ENCODE measurements at places on chromosomes 3 and 15. TPM values are rescaled to one million over a fixed set of nuclear protein-coding genes. Genes with fewer than 3 reads are reported as not detected.
A peak's percentile ranks its signal among the peaks of the same experiment; 100 is the strongest.

- no peaks in the 10 kb centered on the region for H3K27me3 ChIP-seq
- H3K27ac ChIP-seq = no peak overlapping the region
- no peak overlapping the region for H3K4me3 ChIP-seq
- no peak for DNase-seq
- H3K36me3 ChIP-seq = no peaks in the 10 kb centered on the region
These were observed 105.2 kb upstream of the EPHA3 start for GRCh38 chr3:89002191-89002590.

GRCh38 chr15:74777769-74778598, 3.9 kb upstream of the CSK start:
- H3K36me3 ChIP-seq = no peaks in the 10 kb centered on the region
- no peaks in the 10 kb centered on the region for H3K27me3 ChIP-seq
- peak overlapping the region; percentile 70 for H3K27ac ChIP-seq
- DNase-seq = no peak
- H3K4me3 ChIP-seq = no peak overlapping the region
- H3K4me1 ChIP-seq = no peaks in the 10 kb centered on the region

- no peak overlapping the region for H3K4me3 ChIP-seq
- H3K4me1 ChIP-seq = no peaks in the 10 kb centered on the region
- H3K36me3 ChIP-seq = no peaks in the 10 kb centered on the region
- H3K27ac ChIP-seq = no peak overlapping the region
- H3K27me3 ChIP-seq = no peaks in the 10 kb centered on the region
These were observed 6.6 kb downstream of the NLGN1 start for GRCh38 chr3:173404156-173404555.

The TRIM71 gene
- total RNA-seq = 0.22 TPM

DNA sequence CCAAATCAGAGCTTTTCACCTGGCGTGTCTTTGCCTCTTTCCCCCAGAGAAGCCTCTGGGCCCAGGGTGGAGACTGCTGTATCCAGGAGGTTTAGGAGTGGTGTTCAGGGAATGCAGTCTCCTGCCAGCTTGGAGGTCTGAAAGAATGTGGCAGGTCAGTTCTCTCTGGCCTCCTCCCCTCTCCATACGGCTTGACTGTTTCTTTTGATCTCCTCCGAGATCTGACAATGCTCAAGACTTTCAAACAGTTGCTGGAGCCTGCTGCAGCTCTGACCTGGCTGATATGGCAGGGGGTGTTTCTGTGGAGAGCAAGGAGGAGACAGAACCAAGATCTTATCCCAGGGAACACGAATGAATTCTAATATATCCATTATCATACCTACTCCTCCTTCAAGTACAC, 24.7 kb upstream of the TM4SF4 start:
- no peaks in the 10 kb centered on the region for H3K4me1 ChIP-seq
- H3K27me3 ChIP-seq = no peaks in the 10 kb centered on the region
- no peak for DNase-seq
- peak overlapping the region; percentile 64 for H3K27ac ChIP-seq
- H3K36me3 ChIP-seq = no peaks in the 10 kb centered on the region
- no peak overlapping the region for H3K4me3 ChIP-seq

- no peak overlapping the region for H3K27ac ChIP-seq
- H3K27me3 ChIP-seq = no peaks in the 10 kb centered on the region
- H3K4me3 ChIP-seq = no peak overlapping the region
- no peaks in the 10 kb centered on the region for H3K4me1 ChIP-seq
These were observed 63.4 kb upstream of the CPB1 start for GRCh38 chr3:148763986-148764935.

The CACNA2D2 gene
- 1.5 TPM for total RNA-seq

The LTK gene
- total RNA-seq = not detected

DNA sequence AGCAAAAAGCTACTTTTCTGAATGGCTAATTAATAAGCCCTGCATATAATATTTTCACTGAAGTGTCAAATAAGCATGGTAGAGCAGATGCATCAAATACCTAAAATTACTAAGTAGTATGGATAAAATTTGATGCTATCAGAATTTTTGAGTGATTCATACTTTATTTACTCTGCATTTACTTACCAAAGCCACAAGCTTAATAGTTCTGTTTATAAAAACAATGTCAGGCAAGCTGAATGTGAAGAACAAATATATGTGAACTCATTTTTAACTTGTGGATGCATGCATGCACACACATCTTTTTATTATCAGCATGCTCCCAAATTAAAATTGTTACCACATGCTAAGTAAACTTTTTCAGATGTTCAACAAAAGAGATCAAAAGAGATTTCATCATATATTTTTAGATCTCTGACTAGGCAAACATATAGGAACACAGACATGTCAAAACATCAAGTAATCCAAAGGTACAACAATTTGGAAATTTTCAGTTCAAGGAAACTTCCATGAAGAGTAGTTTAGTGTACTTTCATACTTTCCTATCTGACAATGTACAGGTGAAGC, 969.4 kb downstream of the ROBO1 start:
- no peak for DNase-seq
- no peaks in the 10 kb centered on the region for H3K27me3 ChIP-seq
- no peak overlapping the region for H3K4me3 ChIP-seq

- H3K27ac ChIP-seq = no peak overlapping the region
- peaks cover 21% of the 10 kb centered on the region for H3K4me1 ChIP-seq
- H3K27me3 ChIP-seq = no peaks in the 10 kb centered on the region
These were observed 91.4 kb downstream of the SMAD3 start for GRCh38 chr15:67156834-67157233.

All from tibial nerve (tissue), 4 donors.